ENCODE measurements at places on chromosomes 1 and 21.

GRCh38 chr1:207040181-207040533, 7.6 kb upstream of the C1orf116 start:
- DNase-seq = no peak

GRCh38 chr1:182869241-182869666, 30.1 kb downstream of the DHX9 start:
- DNase-seq = no peak

GRCh38 chr1:204563307-204563706, 47.1 kb downstream of the MDM4 start:
- no peak for DNase-seq

DNA sequence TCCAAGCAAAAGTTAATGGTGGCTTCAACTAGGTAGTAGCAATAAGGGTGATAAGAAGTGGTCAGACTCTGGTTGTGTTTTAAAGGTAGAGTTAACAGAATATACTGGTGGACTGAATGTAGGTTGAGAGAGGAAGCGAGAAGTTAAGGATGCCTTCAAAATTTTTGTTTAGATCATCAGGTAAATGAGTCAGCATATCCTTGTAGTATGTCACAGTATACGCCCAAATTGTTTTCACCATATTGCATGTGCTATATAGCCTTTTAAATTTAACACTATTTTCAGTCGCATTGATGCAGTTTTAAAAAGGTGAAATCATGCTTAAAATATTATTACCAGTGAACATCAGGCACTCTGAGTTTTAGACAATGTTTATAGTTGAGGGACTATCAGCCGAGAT, 74.6 kb downstream of the RBM11 start:
- DNase-seq = no peak

GRCh38 chr1:164583835-164584539, 25.0 kb downstream of the PBX1 start:
- DNase-seq = no peak

GRCh38 chr1:205477759-205478247, 22.0 kb upstream of the BLACAT1 start:
- DNase-seq = no peak

GRCh38 chr21:37447288-37447936, 80.8 kb downstream of the DYRK1A start:
- no peak for DNase-seq

DNA sequence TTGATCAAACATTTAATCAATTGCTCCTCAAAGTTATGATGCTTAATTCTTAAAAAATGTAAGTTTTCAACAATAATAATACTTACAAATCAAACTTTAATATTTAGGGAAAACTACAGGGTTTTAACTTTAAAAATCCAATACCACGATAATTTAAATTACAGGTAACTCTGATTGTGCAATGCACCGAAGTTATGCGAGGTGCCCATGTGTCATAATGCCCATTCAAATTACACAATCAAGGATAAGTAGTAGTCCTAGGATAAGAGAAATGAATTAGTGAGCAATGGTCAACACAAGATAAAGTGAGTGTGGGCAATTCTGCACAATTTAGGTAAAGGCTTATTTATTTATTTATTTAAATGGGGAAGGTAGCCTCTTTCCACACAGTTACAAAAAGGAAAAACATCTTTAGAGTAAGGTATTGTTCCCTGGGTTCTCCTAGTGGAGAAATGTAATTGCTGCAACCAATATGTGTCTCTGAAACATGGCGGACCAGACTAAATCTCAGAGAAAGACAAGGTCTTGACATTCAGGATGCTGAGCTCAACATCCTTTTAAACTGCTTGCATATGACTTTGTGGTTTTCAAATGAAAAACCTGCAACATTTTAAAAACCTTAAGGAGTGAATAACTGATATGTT, 164.2 kb downstream of the TTLL7 start:
- no peak for DNase-seq

DNA sequence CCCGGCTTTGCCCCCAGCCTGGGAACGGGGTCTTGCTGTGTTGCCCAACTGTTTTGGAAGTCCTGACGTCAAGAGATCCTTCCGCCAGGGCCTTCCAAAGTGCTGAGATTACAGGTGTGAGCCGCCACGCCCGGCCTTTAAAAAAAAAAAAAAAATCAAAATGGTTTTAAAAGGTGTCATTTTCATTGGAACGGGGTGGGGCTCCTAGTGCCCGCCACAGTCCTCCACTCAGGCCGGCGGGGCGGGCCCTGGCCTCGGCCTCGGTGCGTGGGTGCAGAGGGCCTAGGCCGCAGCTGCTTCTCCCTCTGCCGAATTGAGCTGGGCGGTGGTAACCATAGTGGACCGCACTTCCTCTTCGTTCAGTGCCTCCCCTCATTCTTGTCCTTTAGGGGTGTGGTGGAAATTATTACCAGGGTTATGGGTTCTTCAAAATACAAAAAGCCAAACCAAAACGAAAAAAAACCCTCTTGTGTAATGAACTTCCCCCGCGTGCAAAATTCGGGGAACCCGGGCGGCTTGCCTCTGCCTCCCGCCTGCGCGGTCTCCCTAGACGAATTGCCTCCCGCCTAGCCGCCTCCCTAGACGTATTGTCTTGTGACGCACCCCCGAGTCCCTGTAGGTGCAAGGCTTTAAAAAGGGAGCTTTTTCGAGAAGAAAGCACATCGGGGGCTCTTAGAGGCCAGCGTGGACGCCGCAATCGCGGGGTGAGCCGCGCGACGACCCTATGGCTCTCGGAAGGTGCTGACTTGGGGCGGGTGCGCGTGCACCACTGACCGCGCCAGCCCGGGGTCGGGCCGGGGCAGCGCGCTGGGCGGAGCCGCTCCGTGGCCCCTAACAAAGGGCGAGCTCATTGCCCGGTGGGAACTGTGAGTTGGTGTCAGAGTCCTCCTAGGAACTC, 10.5 kb upstream of the SPEN start:
- no peak for DNase-seq

GRCh38 chr1:210641582-210641981, 312.9 kb downstream of the HHAT start:
- DNase-seq = no peak

- no peak for DNase-seq
Measured at GRCh38 chr1:193338194-193338593, 151.8 kb upstream of the B3GALT2 start.

- DNase-seq = no peak
Measured at GRCh38 chr21:33075128-33075527, 5.2 kb downstream of the OLIG1 start.

- no peak for DNase-seq
Measured at GRCh38 chr1:111455642-111456031, 6.4 kb downstream of the ATP5PB start.

GRCh38 chr21:32494934-32495709, 82.6 kb downstream of the EVA1C start:
- DNase-seq = no peak

DNA sequence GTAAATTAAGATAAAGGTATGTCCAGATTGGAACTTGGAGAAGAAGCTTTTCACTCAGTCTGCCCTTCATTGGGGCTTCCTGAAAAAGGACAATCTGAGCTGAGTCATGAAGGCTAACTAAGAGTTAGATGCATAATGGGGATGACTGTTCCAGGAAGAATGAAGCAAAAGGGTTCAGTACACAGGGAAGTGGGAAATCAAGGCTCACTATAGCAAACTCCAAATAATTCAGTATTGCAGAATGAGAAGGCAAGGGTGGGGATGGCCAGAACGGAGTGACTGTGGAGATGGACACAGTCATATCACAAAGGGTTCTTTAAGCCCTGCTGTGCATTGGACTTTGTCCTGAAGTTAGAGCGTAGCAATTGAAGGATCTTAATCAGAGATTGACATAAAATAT, 158.3 kb downstream of the FGGY start:
- DNase-seq = no peak

DNA sequence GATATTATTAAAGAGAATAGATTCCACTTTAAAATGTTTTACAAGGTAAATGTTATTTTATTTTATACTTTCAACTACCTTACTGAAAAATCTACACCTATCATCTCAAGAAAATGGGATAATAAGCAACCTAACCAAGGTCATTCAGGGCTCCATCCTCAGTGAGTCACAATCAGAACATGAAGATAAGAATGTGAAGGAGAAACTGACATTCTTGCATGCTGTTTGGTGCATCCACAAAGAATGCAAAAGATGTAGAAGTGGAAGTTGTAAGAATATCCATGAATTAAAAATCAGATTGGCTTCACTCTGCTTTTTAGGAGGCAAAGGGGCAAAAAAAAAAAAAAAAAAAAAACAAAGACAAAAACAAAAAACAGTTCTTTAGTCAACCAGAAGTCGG, 6.5 kb downstream of the WARS2 start:
- no peak for DNase-seq

DNA sequence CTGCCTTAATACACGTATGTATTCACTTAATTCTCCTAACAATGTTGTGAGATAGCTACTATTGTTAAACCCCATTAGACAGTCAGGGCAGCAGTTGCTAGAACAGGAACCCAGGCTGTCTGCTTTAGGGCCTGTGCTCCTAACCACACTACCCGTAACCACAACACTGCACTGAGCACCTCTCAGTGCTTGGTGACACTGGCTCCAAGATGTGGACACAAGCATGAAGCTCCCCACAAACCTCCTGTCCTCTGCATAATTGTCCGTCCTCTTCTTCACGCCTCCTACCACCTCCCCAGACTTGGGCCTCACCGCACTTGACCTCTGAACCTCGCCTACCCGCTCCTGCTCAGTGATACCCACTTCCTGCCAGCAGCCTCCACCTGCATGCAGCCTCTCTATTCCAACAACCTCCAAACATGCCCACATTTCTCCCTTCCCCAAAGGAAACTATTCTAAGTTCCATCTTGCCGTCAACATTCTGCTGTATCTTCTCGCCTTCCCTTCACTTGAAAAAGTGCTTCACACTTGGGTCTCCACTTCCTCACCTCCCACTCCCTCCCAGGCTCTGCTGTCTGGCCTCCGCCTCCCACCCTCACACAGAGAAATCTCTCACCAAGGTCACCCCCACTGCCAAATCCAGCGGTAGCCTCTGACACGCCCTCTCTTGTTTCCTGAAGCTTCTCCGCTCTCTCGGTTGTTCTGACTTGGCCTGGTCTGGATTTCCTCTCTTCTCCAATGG, 14.6 kb upstream of the AHDC1 start:
- no peak for DNase-seq

DNA sequence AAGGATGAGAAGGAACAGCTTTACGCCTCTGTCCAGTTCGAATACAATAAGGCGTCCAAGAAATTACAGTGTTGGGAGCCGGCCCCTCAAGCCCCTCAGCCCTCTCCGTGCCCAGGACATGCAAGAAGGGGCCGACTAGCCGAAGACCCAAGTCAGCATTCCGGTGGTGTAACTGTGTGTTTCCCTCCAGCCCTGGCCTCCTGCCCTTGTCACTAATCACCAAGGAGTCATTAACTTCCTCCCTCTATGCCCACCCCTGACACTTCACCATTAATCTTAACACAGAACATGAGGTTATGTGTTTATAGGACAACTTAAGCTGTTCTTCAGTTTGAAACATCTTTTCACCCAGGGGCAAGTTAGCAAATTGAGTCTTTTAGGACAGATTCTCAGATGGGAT, 16.4 kb upstream of the C4BPB start:
- DNase-seq = no peak

GRCh38 chr1:64624218-64624713, 120.6 kb upstream of the RAVER2 start:
- DNase-seq = no peak

DNA sequence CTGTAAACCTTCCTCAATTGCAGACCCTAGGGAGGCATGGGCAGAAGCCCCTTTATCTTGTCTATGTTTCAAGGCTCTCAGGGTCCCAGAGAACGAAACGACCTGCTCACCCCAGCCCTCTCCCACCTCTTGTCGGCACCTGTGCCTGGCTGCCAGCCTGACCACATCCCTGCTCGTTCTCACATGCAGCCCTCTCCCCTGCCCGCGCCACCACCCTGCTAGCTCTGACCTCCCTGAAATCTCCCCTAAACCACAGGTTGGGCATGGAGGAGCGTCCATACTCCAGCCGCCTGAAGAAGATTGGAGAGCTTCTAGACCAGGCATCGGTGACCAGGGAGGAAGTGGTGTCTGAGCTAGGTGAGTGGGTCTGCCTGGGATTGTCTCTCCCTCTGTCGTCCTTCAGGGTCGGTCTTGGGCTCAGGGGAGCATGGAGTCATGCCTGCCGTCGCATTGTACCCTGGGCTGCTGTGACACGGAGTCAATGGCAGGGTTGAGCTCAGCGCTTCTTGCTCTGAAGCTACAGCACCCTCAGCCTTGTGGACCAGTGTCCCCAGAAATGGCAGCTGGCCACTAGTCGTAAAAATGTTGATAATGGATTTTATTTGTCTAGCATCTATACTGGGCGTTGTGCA, 3.6 kb downstream of the ADPRS start:
- no peak for DNase-seq

Data from stimulated activated CD8-positive, alpha-beta memory T cell treated with anti-CD3 and anti-CD28 coated beads, Interleukin-4, amount 100 ng/mL, for 1 hour (primary cell).